ENCODE measurements at places on chromosomes 12 and 14.

DNA sequence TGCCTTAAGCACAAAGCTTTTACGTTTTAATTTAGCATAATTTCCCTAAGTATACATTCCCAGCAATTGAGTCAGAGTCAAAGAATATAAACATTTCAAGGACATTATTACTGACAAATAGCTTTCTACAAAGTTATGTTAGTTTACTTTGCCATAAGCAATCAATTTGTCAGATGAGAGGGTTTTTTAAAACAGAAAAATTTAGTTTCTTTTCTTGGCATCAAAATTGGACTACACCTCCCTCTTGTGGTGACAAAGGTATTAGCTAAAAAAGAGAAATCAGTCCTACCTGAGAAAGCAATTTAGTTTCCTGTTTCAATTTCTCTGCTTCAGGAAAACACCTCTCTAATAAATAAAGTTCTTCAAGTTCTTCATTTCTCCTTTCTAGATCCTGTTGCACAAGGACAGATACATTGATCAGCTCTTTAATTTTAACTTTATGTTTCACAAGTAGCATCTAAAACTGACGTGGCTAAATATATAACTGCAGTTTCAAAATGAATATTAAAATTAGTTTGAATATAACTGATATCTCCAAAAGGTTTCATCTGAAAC, 39.9 kb downstream of the DNAI7 start:
- peak; percentile 25 for DNase-seq

GRCh38 chr14:69132513-69133181, 20.3 kb downstream of the DCAF5 start:
- DNase-seq, result no peak

DNA sequence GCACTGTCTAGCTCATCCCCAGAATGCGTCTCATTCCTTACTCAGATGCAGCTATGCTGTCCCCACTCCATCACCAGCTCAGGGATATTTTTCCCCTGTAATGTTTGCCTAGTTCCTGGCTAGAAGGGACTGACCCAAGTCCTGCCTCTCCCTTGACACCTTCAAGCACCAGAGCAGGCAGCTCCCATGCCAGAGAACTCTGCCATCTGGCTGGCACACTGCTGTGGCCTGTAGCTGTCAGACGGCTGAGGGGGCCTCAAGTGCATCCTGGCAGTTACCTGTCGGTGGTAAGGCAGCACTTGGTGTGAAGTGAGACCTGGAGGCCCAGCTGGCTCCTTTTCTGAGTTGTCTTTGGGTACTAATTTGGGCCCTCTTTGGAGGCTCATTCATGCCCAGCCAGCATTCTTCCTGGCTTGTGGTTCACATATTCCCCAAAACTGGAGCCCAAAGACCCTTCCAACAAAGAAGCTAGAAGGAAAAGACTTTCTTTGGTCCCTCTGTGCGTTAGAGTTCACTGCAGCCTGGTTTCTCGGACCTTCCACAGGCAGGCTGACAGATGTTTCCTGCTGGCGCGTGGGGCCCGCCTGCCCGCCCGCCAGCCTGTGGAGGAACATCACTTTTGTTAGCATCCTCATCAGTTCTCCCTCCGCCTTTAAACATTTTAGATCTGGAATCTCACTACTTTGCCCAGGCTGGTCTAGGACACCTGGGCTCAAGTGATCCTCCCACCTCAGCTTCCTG, 33.0 kb downstream of the RNF34 start:
- DNase-seq, result no peak

- DNase-seq, result no peak
Measured at GRCh38 chr14:88276923-88277596, 46.0 kb downstream of the KCNK10 start.

GRCh38 chr12:65540140-65540539, 261.7 kb downstream of the MSRB3 start:
- DNase-seq, result peak; percentile 25

GRCh38 chr12:52612431-52613383, 5.7 kb downstream of the KRT73 start:
- no peak for DNase-seq

DNA sequence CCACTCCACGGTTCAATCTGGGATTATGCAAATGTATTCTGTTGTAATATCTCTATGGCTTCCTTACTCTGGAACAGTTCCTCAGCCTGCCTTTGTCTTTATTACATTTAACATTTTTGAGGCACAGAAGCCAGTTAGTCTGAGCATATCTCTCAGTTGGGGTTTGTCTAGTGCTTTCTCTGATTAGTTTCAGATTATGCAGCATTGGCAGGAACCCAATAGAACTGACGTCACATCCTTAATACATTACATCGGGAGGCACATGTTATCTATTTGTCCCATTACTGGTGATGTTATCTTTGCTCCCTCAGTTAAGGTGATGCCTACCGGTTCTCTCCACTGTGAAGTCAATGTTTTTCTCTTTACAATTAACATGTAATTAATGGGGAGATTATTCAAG, 62.4 kb downstream of the PPM1A start:
- DNase-seq, result no peak

- no peak for DNase-seq
Measured at GRCh38 chr12:46358791-46359666, 13.5 kb downstream of the SLC38A2 start.

GRCh38 chr12:6262211-6262610, 48.3 kb upstream of the PLEKHG6 start:
- DNase-seq, result no peak

- DNase-seq, result peak; percentile 81
Measured at GRCh38 chr14:52352061-52352491, 38.0 kb downstream of the PTGER2 start.

- DNase-seq, result no peak
Measured at GRCh38 chr12:716506-716905, 35.9 kb upstream of the WNK1 start.

GRCh38 chr14:74595006-74595735, 16.9 kb downstream of the LTBP2 start:
- no peak for DNase-seq

Data from Caki2 (cell line).